Amniotic epithelial cell (primary cell): ENCODE measurements at places on chromosomes 6 and 20.

DNA sequence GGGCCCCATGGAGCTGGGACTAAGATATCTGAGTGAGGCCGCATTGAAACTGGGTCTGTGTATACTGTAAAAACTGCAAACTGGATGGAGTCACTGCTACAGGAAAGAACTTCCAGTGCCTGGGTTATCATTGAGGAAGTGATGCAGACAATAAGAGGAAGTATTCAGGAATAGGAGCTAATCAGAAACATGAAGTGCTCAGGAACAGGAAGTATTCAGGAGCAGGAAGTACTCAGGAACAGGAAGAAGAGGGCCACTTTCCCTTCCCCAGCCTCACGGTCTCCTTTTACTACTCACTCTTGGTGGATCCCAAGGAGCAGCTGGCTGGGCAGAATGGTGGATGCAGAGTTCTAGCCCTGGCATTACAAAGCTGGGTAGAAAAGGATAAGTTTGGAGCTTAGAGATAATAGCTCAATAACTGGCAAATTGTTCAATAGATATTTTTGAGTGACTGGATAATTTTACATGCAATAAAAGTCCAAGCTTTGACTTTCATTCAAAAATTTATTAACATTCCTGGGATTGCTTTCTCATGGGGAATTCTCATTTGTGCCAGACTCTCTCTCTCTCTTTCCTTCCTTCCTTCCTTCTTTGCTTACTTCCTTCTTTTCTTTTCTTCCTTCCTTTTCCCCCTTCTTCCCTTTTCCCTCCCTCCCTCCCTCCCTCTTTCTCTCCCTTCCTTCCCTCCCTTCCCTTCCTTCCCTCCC is 82.2 kb upstream of the PAX1 start:
- DNase-seq = no peak

- DNase-seq = no peak
Observed at GRCh38 chr20:38584099-38584763, 3.2 kb downstream of the ADIG start.

DNA sequence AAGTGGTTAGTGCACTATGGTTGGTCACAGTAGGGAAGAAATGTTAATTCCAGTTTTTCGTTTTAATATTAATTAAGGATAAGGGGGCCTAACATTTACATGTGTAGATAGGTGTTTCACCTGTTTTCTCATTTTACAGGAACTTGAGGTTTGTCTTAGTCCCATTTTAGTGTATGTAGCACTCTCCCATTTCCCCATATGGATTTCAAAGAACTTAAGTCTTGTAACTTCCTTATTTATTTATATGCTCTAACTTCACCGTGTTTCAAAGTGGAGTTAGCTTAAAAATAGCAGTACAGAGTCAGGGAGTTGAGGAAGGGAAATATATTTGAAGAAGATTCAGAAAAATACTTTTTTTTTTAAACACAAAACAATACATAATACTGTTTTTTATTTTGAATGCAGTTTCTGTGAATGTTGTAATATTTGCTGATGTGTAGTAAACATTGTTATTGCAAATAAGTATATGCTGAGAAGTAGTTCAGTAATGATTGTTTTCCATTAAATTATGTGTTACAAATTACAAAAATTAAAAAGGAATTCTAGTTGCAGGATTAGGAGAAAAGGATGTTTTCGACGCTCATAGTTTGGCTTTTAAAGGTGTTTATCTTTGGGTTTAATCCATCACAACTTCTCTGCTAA is 3.5 kb downstream of the SCAF8 start:
- DNase-seq = no peak

GRCh38 chr20:47252879-47253307 is 103.6 kb downstream of the ZMYND8 start:
- DNase-seq = no peak

- DNase-seq = no peak
Observed at GRCh38 chr6:104957301-104958177, 632 bp downstream of the LIN28B start.

DNA sequence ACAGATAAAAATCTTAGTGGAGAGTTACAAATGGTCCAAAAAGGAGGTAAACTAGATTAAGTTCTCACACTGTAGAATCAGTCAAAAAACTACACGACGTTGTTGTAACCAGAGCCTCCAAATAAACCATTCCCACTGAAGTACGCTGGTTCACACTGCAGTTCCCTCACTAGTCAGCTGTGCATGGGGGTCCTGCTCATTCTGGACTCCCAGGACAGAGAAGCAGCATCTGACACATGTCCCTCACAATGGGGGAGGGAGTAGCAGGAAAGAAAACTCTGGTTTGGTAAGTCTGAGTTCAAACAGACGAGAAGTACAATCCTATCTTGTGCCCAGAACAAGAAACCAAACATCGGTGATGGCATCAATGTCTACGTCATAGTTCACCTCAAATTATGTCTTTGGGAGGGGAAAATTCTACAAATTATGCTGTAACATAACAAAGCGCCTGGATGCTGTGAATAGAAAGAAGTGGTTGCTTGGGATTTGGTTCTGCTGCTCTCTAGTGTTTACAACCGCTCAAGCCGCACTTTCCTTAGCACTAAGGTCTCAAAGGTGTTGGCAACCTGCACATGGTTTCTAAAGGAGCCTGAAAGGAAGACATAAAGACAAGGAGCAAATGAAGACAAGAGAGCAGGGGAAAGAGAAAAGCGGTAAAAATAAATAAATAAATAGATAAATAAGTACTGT is 208.0 kb downstream of the GMDS start:
- peak; percentile 9 for DNase-seq

GRCh38 chr6:83169511-83169910 is 23.6 kb downstream of the PGM3 start:
- DNase-seq = peak; percentile 81

- no peak for DNase-seq
Observed at GRCh38 chr20:37201827-37202162, 22.4 kb upstream of the MROH8 start.

DNA sequence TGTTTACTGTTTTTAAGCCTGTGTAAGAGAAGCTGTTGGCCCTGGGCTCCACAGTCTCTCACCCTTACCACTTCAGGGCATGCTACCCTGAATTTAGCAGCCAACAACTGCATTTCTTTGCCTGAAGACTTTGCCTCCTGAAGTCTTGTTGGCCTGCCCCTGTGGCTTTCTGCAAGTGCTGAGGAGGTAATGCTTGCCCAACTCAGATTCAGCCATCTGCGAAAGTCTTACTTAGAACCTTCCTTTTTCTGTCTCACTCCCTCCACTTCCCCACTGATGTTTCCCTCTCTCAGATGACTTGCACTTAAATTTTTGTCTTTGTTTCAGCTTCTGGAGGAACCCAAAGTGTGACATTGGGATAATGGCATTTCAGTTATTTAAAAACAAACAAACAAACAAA is 11.8 kb upstream of the IBTK start:
- DNase-seq = no peak

DNA sequence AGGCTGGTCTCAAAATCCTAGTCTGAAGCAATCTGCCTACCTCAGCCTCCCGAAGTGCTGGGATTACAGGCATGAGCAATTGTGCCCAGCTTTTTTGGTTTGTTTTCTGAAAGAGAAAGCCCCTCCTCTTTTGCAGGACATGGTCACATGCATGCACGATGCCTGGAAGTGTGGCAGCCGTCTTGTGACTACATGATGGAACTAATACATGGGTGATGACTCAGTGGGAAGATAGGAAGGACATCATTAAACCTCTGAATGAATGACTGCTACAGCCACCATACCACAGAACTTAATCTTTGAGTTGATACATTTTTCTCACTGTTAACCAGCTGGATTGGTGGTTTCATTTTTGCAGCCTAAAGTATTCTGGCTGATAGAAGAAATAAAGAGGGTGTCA is 13.4 kb upstream of the CTNNBL1 start:
- peak; percentile 33 for DNase-seq

- DNase-seq = no peak
Observed at GRCh38 chr20:62617711-62618483, 24.4 kb upstream of the SLCO4A1 start.

DNA sequence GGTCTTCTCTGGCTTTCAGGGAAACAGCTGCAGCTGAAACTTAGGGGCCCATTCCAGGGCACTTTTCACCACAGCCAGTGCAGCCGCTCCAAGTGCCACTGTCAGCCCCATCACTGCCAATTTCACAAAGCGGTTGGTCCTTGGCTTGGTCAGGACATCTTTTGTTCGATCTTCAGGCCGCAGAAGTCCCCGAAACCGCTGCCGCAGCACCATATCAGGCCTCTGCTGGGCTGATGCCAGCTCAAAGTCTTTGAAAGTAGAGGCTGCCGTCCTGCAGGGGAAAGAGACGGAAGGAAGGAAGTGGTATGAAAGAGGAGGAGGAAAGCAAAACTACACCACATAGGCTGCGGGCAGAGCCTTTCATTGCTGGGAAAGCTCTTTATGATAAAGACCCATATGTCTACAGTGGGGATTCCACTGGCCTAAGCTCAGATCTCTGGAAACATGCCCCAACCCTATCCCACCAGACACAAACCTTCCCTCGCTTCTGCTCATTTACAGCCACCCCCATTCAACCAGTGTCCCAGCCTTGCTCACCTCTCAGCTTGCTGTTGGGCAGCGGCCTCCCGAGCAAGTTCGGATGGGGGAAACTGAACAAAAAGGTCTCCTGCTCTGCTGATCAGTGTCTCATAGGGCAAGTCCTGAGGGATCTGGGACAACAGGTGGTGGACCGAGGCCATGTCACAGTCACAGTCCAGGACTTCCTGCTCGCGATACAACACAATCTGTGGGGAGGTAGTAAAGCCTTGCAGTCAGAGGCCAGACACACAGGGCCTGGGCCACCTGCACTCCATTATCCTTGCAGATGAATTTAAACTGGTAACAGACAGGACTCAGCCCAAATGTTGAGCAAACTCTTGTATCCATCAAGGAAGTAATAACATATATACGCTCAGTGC is 23.5 kb downstream of the TBC1D20 start:
- no peak for DNase-seq

GRCh38 chr20:17681726-17682102 is 328 bp downstream of the RRBP1 start:
- DNase-seq = no peak

GRCh38 chr6:43052842-43053544 is 658 bp downstream of the CUL7 start:
- peak; percentile 24 for DNase-seq

GRCh38 chr6:51753635-51754034 is 333.8 kb downstream of the PKHD1 start:
- DNase-seq = no peak

DNA sequence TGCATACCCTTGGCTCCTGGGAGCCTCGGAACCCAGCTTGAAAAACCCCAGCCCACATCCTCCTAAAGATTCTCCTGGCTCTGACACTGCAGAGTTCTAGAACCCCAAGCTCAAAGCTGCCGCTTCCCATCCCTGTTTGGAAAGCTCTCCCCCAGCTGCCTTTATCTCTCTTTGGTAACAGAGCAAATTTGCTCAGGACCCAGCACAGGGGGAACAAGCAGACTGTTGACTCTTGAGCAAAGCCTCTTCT is 38.9 kb downstream of the HNF4A start:
- DNase-seq = no peak

DNA sequence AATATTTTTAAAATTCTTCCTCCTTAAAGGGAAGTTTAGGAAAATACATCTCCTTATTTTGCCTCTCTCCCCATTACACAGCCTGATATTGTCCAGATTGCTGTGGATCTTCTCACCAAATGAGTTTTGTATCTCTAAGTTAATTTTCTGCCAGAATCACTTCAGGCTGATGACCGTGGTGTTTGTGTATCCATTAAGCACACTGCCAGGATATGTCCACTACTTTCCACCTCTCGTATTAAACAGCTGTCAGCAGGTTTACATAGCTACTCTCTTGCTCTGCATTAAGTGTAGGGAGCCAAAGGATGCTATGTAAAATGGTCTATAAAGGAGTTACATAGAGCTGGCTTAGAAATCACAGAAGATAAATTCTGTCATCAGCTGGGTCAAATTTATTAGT is 201.1 kb downstream of the ZFAND3 start:
- no peak for DNase-seq
